ENCODE measurements at places on chromosomes 13 and 19. TPM values are rescaled to one million over a fixed set of nuclear protein-coding genes. Genes with fewer than 3 reads are reported as not detected.

SGCG gene
- not detected for total RNA-seq

GPX4 gene
- total RNA-seq: 377 TPM

ZNF100 gene
- 23.6 TPM for total RNA-seq

VRK3 gene
- total RNA-seq: 33.4 TPM

CCDC8 gene
- 25.7 TPM for total RNA-seq

LHFPL6 gene
- 1.4 TPM for total RNA-seq

LACC1 gene
- total RNA-seq: 5.6 TPM

LILRB5 gene
- 0.09 TPM for total RNA-seq

N4BP2L1 gene
- 5.3 TPM for total RNA-seq

HSPBP1 gene
- 65.2 TPM for total RNA-seq

ZNF430 gene
- total RNA-seq: 10.6 TPM

FBXL12 gene
- 34.2 TPM for total RNA-seq

FPR1 gene
- not detected for total RNA-seq

KIRREL2 gene
- total RNA-seq: 4.7 TPM

CDX2 gene
- 0.11 TPM for total RNA-seq

SLC10A2 gene
- not detected for total RNA-seq
